ENCODE measurements at places on chromosomes 2 and 18.

- DNase-seq: no peak
Measured at GRCh38 chr2:128180031-128180430, 89.0 kb downstream of the UGGT1 start.

GRCh38 chr2:185607945-185608344, 130.7 kb upstream of the FSIP2 start:
- no peak for DNase-seq

GRCh38 chr2:55200416-55200815, 31.7 kb downstream of the CLHC1 start:
- no peak for DNase-seq

- DNase-seq: no peak
Measured at GRCh38 chr2:174606336-174606735, 8.7 kb upstream of the WIPF1 start.

GRCh38 chr2:231395188-231396057, at the start of gene B3GNT7:
Gene B3GNT7 (plus strand): TSS chr2:231395710. CDS start chr2:231395804, 94 bp downstream.
- peak; percentile 36 for DNase-seq

- no peak for DNase-seq
Measured at GRCh38 chr2:147133286-147133908, 711.4 kb upstream of the ACVR2A start.

DNA sequence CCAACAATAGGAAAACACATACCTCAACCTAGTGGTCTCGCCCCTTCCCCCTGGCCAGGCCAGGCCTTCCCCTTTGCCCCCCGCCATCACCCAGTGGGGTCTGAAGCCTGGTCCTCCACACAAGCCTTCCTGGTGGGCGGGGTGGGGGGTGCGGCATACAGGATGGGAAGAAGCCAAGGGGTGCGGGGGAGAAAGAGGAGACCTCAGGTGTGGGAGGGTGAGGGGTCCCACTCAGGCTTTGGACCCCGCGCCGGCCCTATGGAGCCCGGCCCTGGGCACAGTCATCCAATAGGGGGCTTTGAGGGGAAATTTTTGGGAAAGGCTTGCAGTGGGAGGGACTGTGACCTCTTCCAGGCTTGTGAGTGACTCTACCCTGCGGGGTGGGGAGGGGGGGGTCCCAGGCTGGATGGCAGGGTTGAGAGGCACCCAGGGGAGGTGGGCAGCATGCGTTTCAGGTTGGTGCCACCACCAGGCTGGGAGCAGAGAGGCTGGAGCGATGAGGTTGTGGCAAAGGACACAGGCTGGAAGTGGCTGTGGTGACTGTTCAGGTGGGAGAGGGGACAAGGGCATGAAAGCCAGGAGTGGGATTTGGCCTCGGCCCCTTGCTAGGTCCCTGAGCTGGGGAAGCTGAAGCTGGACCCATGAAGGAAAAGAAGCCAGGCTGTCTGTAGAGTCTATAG, 1.3 kb downstream of the SLC66A3 start:
- DNase-seq: no peak

DNA sequence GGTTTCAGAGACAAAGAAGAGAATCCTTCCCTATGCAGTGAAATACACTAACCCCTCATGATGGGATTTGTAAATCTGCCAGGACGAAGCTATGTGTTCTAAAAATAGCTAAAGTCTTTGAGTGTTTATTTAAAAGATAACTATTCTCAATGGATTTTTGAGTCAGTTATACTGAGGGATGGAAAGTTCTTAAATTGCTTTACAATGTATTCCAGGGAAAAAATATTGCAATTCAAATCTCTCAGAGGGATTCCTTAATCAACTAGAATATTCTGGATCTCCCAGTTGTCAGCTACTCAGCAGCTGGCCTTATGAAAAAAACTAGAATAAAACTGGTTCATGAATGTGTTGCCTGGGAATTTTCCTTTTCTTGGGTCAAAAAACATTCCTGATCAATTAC, 312.4 kb downstream of the PLCL1 start:
- DNase-seq: no peak

Data from suppressor macrophage (primary cell).